ENCODE measurements at places on chromosomes 2 and 18.

GRCh38 chr18:32380559-32380958 is 90.1 kb downstream of the GAREM1 start:
- no peak for DNase-seq

DNA sequence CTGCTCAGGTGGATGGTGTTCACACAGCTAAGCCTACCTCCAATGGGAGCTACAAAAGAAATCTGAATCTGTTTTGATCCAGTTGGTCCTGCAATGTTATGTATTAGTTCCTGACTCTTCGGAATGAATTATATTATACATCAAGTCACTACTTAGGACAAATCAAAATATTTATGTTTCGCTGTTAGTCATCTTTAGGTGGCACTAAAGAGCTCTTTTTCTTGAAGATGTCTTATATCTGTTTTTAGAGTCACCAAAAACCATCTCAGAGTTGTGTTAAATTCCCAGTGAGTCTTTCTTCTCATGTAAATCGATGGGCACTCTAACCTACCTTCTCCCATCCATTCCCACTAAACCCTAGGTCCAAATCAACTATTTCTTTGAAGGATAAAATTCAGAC is 2.2 kb downstream of the DNER start:
- no peak for DNase-seq

- DNase-seq: peak; percentile 30
Measured at GRCh38 chr18:13136056-13136903, 82.3 kb upstream of the LDLRAD4 start.

DNA sequence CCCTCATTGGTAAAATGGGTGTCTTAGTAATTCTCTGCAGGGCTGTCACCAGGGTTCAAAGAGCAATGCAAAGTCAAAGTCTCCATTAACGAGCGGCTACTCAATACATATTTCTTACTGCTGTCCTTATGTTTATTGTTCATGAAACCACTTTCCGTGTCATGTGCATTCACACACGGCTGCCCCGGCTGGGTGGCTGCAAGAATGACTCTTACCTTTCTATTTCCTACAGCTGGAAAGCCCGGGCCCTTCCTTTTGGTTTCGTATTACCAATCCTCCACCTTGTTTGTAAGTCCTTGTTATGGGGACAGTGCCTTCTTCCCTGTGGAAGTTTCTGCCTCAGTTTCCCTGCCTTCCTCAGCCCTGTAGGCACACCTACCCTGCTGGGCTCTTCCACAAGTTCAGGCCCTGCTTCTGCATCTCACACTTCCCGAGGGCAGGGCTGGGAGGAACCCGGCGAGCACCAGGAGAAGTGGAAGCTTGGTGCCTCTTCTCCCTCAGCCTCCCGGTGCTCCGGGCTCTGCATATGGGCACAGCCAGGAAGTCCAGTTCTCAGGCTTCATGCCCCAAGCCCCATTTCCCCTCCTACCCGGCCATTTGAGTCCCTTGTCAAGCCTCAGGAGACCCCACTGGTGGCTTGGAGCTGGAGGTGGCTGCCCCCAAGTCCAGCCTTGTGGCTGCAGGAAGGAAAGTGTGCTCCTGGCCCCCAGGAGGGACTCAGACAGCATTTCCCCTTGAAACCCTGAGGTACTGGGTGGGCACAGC is 18.7 kb upstream of the ACKR3 start:
- DNase-seq: no peak

Measured in fibroblast of skin of back (primary cell).